Renal cortex interstitium (tissue), 15 donors: ENCODE measurements at places on chromosomes 2 and 18.

- DNase-seq, result no peak
These were observed 166.5 kb downstream of the MAIP1 start for GRCh38 chr2:200121931-200122330.

DNA sequence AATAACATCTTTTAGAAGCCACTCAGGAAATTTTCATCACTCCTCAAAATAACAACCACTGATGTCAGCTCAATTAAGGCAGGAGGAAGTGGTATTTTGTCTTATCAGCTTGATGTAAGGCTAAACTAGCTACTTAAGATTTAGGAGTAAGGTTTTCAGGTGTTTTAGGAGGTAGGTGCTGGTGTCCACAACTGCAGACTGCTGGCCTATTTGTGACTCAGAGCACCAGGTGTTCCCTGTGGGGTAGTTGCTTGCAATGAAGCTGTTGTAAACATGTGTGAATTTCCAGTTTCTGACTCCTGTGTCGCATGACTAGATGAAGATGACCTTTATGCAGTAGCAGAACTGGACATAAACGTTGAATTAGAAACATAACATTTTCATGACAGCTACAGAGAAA is 164.2 kb downstream of the THSD7B start:
- no peak for DNase-seq

DNA sequence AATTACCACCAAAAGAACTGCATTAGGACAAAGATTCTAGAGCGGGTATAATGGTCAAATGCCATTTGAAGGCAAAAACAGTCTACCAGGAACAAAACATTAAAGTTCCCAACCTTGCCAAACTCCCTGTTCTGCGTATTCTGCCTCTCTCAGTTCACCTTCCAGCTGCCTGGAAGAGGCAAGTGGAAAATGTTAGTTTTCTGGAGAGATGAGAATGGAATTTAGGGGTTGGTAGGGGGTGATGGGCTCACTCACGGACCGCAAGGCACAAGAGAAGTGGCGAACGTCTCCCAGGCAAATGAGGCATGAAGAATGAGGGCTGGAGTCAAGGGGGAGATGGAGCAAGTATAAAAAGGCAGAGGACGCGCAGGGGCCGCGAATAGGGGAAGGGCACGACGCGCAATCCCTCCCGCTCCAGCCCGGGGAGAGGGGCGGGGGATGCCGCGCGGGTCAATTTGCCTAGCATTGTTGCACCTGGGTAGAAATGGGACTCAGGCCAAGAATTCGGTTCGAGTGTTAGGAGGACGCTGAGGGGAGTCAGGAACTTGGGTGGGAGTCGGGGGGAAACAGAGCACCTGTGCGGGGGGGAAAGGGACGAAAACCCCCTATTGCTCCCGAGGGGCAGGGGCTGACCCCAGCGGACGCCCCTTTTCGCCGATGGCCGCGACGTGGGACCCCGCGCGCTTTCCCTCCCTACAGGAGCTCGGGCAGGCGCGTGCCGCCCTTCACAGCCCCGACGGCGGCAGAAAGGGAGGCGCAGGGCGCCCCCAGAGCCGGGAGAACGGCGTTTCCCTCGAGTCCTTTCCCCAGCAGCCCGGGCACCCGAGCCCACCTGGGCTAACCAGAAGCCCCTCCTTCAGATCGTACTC is 573 bp downstream of the PAIP2B start:
- DNase-seq, result peak; percentile 23

DNA sequence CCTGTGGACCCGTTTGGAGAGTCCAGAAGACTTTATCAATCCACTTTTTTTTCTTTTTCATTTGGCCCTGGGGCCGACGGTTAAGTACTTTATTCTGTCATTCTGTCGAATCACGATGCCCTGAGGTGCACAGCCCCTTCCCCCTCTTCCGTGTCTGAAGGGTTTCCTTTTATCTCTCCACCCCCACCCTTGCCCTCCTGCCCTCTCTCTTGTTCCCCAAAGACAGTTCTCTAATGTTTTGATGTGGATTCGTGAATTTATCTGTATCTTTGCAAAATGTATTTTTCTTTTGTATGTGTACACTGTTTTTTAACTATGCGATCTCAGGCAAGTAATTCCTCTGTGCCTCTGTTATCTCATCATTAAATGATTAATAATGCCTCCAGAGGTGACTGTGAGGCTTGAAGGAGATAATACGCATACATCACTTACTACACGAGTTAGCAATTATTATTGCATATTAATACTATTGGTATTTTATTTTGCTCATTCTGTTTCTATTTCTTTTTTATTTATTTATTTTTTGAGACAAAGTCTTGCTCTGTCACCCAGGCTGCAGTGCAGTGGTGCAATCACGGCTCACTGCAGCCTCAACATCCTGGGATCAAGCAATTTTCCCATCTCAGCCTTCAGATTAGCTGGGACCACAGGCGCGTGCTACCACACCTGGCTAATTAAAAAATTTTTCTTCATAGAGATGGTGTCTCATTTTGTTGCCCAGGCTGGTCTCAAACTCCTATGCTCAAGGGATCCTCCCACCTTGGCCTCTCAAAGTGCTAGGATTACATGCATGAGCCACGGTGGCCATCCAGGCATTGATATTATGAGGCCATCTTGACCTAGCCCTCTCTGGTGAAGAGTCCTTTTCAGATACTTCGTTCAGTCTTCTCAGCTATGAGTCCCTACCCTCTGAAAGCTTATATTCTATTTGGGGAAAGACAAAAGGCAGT is 1.4 kb upstream of the CASP8 start:
- no peak for DNase-seq

DNA sequence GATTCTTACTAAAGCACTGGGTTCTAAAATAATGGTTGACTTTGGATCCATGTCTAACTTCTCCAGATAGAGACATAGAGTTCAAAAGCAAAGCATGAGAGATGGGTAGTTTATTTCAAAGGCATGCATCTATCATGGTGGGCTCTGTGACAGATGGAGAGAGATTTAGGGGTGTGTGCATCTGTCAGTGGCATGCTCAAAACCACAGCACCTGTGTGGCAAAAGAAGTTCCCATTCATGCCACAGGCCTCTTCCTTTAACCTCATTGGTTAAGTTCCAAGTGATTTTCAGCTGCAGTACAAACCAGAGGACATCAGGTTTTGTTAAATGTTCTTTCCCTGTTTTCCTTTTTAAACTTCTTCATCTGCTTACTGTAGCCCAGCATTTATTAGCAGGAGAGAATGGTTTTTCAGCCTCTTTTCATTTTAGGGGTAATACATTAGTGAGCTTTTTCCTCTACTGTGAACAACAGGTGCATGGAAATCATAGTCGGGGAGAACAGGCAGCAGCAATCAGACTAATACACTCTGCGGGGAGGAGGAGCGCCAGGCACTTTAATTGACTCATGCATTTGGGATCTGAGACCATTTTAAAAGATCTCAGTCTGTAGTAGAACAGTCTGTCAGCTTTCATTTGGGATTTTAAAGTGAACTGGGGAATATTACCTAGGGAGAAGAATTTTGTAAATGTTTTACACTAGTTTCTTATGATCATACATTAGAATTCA is 52.4 kb upstream of the UPP2 start:
- DNase-seq, result no peak

DNA sequence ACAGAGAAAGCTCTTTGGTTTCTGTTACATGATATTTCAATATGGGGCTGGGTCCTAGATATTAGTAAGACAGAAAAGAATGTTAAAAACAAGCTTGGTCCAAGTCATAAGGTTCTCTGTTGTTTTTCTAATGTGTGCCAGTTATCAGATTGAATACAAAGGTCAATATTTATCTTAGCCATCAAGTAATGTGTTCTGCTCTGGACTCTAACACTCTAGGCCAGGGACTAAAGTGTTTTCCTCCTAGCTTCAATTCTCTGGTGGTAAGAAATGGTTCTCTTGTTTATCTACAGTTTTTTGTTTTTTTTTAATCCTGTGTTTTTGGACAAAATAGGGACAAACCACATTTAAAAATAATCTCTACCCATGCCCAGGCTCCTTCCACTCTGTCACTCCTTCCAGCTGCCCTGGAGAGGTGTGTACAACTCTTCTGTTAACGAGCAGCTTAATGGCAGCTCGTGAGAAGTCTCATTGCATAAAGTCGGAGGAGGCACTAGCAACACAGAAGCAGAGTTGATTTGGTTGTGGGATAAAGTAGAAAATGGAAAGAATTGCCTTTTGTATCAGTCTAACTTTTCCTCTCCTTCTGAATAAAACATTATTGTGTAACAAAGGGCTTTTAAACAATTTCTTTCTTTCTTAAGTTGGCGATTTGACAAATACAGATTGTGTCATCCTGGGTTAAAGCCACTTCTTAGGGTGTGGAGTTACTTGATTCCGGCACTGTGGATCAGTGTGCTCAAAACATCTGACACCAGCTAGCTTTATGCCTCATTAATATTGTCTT is 8.0 kb upstream of the SESTD1 start:
- DNase-seq, result no peak

- no peak for DNase-seq
These were observed 145.1 kb upstream of the RMP24 start for GRCh38 chr18:35827275-35827902.

DNA sequence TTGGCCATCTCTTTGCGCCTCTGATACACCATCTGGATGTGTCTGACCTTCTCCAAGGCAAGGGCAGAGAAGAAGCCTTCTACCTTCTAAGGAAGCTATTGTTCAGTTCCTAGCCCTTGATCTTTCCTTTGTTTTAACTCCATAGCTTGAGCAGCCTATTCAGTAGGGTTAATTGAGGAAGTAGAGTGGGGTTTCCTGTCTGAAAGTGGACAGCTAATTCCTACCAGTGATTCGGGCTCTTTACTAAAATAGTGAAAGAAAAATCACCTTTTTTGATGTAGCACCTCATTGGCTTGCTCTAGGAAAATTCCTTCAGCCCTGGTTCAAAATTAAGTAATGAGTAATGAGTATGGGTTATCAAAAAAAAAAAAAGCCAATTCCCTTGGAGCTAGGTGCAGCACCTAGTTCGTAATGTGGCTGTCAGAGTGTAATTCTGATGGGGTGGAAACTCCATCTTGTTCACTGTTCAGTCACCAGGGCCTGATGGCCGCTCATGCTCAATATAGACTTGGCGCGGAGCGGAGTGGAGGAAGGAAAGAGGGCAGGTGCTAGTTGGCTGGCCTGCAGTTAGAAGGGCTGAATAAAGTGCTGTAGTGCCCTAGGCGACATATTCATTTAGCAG is 2.9 kb upstream of the MGAT5 start:
- DNase-seq, result no peak

DNA sequence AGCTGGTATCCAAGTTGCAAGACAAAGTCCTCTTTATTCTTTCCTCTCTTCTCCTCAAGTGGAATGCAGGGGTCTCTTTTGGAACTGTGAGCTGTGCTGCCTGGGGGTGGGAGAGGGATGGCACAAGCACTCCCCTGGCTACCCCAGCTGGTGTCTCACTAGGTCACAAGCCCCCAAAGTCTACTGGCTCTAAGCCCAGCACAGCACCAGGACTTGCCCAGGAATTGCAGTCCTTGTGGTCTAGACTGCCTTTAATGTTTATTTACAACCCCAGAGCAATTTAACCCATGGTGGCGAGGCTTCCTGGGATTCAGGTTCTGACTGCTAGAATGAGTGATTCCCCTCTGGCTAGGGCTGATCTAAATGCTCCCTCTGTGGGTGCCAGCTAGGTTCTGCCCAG is 199.0 kb upstream of the STK17B start:
- no peak for DNase-seq

- no peak for DNase-seq
These were observed 56.6 kb downstream of the EIPR1 start for GRCh38 chr2:3320910-3321605.

- no peak for DNase-seq
These were observed 80.4 kb downstream of the MTA3 start for GRCh38 chr2:42648796-42649195.

DNA sequence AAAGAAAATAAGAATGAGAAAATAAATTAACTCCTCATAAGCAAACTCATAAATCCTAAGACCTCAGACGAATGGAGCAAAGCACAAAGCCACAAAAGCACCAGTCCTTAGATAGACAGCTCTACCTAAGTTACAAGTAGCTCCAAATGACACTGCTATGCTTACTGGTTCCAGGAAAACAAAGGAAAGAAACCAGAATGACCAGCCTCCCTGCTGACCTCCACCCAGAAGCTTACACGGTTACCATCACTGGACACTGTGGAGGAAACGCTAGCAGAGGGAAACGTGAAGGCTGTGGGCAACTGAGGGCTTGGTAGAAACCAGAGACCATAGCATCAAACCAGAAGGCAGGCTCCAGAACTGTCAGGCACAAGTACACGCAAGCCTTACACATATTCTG is 67.8 kb downstream of the STK39 start:
- no peak for DNase-seq

DNA sequence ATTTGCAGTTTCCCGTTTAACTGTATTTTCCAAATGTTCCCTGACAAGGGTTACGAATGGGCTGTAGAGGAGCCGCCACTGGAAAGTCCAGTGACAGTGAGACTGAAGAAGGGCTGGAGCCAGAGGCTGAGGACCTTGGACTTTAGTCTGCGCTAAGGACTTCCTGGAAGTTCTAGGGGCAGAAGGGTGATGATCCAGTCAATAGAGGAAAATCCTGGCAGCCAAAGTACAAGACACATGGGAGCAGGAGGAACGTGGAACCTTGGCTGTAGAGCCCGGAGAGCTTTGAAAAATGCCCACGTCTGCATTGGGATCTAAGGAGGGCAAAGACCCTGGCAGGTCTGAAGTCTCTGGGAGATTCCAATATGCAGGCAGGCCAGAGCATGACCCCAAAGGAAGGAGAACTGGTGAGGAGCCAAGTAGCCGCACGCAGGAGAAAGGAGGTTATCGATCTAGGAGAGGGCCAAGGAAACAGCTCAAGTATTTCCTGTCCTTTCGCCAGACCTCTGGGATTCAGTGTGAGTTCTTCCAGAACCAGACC is 28.5 kb downstream of the MBP start:
- no peak for DNase-seq

DNA sequence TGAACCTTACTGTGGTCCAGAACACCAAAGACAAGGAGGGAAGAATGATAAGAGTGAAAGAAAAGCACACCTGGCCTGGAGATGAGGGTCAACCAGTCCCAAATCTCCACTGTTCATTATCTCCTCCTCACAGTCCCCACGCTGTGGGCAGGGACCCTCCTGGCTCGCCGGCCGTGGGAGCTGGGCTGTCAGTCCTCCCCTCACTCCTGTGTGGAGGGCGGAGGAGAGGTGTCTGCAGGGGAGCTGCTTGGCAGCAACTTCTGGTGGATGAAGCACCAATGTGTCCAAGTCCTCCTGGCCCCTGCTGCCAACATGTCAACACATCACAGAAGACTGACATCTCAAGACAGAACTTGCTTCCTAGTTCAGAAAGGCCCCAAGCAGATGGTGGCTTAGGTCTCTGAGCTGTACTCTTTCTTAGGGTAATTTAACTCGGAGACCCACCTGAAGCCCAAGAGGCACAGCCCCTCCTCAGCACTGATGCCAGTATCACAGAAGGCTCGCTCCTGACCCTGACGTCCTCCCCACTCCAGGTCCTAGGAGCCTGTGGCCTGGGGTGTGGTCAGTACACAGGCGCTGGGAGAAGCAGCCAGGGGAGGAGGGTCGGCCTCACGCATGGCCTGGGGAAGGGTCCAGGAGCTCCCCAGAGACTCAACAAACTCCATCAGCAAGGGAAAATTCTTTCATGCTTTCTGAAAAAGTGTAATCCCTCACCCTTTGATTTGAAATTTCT is 54.5 kb downstream of the PARD6G start:
- DNase-seq, result no peak
